ENCODE measurements at places on chromosomes 3 and 15.

GRCh38 chr3:71355862-71356261 lies 227.7 kb downstream of the FOXP1 start:
- DNase-seq = no peak

DNA sequence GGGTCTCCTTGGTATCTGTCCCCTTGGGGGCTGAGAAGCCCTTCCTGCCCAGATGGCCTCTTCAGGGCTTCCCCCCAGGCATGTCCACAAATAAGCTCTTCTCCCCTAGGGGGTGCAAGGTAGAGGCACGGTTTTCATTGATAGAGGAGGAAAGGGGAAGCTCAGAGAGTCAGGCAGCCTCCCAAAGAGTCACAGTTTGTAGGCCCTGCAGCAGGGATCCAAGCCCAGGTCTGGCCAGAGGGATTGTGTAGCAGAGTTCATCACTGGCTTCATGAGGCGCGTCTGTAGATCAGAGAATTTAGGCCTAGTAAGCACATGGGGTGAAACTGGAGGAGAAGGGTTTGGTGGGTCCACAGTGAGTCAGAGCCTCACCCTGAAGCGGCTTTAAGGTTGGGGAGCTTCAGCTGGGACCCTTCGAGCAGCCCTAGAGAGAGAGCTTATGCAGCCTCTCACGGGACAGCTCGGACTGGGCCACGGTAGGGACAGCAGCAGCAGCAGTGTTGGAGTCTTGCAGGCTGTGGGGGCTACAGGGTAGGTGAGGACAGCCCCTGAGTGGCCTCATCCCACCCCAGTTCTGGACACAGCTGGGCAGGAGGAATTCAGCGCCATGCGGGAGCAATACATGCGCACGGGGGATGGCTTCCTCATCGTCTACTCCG lies 37.5 kb upstream of the ESYT3 start:
- DNase-seq = no peak

- DNase-seq = no peak
Measured at GRCh38 chr3:157104928-157105652, 54.9 kb downstream of the CCNL1 start.

- DNase-seq = no peak
Measured at GRCh38 chr3:100173961-100174360, 59.7 kb upstream of the FILIP1L start.

DNA sequence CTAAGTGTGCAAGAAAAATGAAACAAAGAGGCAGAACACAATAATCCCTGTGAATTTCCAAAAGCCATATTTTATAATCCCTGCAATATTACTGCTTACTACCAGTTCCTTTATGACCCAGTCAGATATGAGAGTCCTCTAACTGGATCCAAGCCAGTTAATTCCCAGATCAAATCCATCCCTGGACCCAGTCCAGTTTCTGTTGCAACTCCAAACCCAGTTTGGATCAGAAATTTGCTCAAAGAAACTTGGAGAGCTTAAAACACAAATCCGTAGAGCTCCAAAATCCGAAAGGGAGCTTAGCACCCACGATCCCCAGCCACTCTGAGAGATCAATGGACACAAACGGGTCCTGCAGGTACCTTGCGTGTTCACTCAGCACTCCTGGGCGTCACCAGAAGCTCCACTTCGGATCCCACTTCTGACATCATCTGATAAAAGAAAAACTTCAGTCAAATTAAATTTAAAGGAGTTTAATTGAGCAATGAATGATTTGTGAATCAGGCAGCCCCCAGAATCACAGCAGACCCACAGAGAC lies 32.6 kb upstream of the THUMPD3 start:
- no peak for DNase-seq

DNA sequence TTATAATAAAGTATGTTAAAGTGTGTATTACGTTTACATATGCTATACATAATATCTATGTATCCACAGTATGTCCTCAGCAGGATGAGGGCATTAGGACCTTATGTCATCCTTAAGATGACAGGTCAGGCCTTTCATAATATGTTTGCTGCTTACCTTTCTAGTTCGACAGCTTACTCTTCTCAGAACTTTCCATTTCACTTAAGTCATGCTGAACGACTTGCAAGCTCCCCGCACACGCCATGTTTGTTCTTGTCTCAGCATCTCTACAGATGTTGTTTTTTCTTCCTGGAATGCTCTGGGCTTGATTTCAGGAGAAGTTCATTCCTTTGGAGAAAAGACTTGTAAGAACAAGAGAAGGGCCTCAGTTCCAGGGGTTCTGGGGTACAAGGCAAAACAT lies 36.0 kb upstream of the PPARG start:
- no peak for DNase-seq

- DNase-seq = no peak
Measured at GRCh38 chr3:14487086-14487485, 53.1 kb downstream of the GRIP2 start.

GRCh38 chr3:146139586-146140110 lies 21.3 kb downstream of the PLOD2 start:
- no peak for DNase-seq

DNA sequence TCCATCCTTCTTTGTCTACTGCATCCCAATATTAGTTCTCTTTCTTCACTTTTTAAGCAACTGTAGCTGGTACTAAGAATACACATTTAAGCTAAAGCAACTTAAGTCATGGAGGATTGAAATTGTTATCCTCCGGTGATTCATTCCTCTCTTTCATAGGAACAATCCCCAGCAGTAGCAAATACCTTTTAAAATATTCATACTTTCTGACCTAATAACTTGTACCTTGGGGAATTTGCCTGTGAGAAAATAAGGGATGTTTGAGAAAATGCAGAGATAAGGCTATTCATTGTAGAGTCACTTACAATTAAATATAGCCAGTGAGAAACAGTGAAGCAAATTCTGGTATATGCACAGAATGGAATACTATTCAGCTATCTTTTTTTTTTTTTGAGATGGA lies 66.0 kb downstream of the VPS13C start:
- DNase-seq = no peak

DNA sequence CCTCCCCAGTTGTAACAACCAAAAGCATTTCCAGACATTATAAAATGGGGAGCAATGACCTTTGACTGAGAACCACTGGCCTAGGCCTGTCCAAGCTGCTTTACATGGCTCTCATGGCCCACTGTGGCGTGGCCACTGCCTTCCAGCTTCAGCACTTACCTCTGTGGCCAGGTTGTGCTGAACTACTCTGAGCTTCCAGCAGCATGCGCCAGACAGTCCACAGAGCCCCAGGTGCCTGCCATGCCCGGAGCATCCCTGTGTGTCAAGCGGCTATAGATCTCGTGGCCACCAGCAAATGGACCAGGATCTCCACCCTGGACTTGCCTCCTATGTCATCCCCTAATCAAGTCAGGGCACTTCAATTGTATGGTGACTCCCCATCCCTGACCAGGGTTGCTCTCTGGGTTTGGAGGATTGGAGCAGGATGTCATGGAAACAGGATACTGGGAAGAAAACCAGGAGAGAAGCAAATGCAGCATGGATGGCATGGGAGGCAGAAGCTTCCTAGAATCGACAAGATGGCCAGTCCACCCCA lies 199.7 kb downstream of the UACA start:
- DNase-seq = no peak

- DNase-seq = no peak
Measured at GRCh38 chr3:95705786-95706418, 1108.5 kb upstream of the EPHA6 start.

Measured in DMS 273 treated with DMSO at 0.1 percent for 48 hours (cell line).